ENCODE measurements at places on chromosomes 13 and 19.

DNA sequence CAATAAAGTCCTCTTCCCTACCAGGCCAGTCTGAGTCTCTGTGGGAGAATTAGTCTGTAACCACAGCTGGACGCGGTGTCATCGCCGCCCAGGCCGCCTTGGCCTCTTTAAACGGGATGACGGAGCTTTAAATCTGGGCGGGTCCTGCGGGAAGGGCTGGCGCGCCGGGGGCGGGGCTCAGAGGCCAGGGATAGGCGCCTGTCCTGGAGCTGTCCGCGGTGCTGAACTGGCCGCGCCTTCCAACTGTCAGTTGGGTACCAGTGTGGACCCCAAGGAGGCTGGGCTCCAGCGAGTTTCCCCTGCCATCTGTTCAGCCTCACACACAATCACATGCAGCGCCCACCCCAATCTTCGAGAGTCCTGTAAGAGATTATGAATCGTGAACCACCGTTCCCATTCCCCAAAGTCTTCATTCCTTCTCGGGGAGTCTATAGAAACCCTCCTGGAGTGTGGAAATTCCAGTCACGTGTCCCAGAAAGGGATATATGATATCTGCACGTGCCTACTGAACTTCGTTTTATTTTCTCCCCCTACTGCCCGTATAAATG, 11.5 kb downstream of the APLP1 start:
- DNase-seq, result peak; percentile 80

DNA sequence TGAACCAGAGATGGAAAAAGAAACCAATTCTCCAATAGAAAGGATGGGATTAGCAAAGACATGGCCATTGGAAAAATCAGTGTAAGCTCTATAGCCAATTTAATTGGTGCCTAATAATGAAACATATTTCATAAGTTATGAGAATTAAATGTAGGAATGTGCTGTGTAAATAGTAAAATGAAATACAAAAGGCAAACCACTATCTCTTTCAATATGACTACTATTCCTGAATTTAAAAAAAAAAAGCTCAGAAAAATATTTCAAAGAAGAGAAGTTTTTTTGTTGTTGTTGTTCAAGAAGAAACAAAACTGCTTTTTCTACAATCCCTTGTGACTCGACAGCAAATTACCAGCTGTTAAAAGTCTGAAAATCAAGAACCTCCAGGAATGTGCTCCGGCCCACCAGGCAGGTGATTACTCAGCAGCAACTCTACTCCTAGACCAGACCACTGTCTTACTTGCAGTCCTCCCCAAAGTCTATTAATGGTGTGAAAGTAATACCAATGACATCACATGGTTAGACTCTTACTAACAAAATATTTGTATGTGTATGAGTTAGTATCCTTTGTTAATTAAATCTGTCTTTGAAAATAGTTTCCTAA, 362.4 kb downstream of the KCTD12 start:
- no peak for DNase-seq

- DNase-seq, result peak; percentile 97
These were observed 9.6 kb upstream of the NOTCH3 start for GRCh38 chr19:15210323-15210781.

- DNase-seq, result no peak
These were observed 8.1 kb downstream of the SARS2 start for GRCh38 chr19:38922482-38922881.

DNA sequence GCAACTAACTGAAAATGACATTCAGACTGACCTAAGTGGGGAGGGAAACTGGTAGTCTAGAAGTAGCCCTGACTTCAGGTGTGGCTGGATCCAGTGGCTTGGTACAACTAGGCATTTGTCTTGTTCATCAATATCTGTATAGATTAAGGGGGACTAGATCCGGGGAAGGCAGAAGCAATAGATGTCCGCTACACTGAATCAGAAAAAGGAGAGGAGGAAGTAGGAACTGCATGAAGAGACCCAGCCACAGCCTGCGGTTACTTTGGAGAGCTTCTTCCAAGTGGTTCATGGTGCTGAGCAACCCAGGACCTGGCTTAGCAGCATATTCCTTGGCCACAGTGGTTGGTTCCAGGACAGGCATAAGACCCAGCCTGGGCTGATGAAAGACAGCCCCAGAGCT, 9.9 kb upstream of the PRODH2 start:
- DNase-seq, result peak; percentile 86

DNA sequence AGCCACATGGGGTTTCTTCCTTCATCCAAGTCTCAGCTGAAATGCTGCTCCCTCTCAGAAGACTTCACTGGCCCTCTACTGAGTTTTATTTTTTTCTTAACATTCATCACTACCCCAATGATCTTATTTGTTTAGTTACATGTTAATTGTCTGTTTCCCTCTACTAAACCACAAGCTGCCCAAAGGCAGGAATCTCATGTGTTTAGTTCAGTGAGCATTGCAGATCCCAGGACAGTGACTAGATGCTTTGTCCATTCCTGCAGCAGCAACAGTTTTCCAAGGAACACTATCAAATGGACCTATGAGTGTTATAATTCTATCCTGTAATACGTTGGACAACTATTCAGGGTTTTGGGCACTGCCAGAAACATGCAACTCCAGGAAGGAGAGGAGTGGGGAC, 93.1 kb downstream of the RNASEH2B start:
- DNase-seq, result no peak

DNA sequence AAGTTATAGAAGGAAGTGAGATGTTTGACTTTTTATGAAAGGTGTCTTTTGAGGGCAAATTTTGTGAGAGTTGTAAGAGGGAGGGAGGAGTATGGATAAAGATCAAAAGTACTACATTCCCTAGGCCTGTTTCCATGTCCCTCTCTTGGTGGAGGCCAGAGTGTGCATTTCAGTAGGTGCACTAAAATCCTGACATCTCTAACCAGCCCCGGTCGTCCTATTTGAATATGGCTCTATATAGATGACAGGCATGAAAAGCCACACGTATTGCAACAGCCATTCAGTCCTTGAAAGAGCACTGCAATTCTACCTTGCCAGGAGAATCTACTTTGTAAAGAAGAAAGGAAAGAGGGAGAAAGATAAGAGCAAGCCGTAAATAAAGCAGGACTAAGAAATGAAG, 510.1 kb downstream of the IRS2 start:
- no peak for DNase-seq
